ENCODE measurements at places on chromosomes 1 and 21. TPM values are rescaled to one million over a fixed set of nuclear protein-coding genes. Genes with fewer than 3 reads are reported as not detected.

SLC6A9 gene
- 45.2 TPM for total RNA-seq

TINAGL1 gene
- 3.9 TPM for total RNA-seq

FAM167B gene
- 0.64 TPM for total RNA-seq

UBE2Q1 gene
- 85.4 TPM for total RNA-seq

ZNF648 gene
- not detected for total RNA-seq

GRCh38 chr1:2447276-2448097 lies 28.6 kb upstream of the PLCH2 start:
- no peaks in the 10 kb centered on the region for H3K36me3 ChIP-seq
- H3K4me1 ChIP-seq = peaks cover 52% of the 10 kb centered on the region
- peak overlapping the region; percentile 7 for H3K27ac ChIP-seq
- DNase-seq = no peak

DNA sequence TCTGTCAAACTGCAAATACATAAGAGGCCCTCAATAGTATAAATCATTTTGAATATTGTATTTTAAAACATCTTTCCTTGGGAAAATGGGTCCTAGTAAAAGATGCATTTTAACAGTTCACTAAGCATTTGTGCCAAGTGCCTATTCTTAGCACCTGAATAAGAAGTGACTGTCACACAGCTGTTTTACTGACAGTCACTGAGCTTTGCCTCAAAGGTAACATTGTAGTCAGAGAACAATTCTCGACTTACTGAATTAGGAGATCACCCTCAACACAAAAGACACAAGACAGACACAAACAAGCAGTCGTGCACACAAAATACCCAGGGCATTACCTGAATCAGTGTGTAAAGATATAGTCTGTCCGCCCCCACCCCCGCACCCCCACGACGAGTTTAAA lies 408 bp downstream of the ESRRG start:
- no peaks in the 10 kb centered on the region for H3K4me1 ChIP-seq
- no peak for DNase-seq
- H3K36me3 ChIP-seq = no peaks in the 10 kb centered on the region
- peaks cover 8% of the 10 kb centered on the region for H3K27me3 ChIP-seq
- H3K4me3 ChIP-seq = peak overlapping the region; percentile 54

DNA sequence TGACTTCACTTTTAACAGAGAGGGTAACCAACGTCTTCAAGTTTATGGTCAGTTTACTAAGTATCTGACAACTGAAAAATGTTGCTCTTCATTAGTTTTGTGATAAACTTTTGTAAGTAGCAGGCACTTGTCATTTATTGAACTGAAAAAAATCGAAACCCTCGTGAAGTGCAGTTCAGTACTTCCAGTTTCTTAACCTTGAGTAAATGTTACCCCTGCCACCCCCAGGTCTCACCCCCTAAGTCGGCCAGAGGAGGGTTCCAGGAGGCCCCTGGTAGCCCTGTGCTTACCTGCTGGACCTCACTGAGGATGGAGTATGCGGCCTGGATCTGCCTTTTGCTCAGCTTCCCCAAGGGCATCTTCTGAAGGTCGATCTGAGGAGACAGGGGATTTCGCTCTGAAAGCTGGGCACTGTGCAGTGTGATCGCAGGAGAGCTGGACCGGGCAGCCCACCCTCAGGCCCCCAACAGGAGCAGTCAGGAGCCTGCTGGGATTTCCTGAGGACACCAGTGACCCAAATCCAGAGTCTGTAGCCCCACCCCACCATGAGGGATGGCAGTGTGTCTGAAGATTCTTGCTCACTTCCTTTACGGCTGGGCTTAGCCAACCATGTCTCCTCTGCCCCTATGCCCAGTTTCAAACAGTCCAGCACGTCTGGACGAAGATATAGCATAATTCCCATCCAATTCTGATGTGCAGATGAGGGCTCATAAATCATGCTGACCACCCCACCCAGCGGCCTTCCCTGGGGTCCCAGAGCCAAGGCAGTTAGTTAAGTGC lies 37.6 kb downstream of the PARP1 start:
- H3K4me1 ChIP-seq = peaks cover 14% of the 10 kb centered on the region
- H3K36me3 ChIP-seq = peaks cover 45% of the 10 kb centered on the region
- no peak overlapping the region for H3K4me3 ChIP-seq
- H3K27me3 ChIP-seq = no peaks in the 10 kb centered on the region
- H3K27ac ChIP-seq = no peak overlapping the region

DNA sequence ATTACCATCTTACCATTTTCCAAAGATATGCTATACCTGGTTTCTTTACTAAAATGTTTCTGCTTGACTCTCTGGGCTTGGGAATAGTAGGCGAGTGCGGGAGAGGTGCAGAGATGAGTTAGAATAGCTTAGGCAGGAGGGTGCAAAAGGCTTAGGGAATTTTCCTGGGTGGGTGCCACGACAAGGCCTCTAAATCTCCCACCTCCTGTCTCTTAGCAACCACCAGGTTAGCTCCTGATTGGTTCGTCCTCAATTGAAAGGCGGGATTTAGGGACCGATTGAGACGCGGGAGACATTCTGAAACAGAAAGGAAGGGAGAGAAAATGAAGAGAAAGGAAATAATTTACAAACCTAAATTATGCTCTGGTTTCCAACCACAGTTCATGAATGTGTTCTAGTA lies 3.1 kb downstream of the ACKR1 start:
- H3K4me1 ChIP-seq = no peaks in the 10 kb centered on the region
- no peak for DNase-seq
- H3K27ac ChIP-seq = no peak overlapping the region
- peaks cover 9% of the 10 kb centered on the region for H3K27me3 ChIP-seq
- H3K36me3 ChIP-seq = no peaks in the 10 kb centered on the region

DNA sequence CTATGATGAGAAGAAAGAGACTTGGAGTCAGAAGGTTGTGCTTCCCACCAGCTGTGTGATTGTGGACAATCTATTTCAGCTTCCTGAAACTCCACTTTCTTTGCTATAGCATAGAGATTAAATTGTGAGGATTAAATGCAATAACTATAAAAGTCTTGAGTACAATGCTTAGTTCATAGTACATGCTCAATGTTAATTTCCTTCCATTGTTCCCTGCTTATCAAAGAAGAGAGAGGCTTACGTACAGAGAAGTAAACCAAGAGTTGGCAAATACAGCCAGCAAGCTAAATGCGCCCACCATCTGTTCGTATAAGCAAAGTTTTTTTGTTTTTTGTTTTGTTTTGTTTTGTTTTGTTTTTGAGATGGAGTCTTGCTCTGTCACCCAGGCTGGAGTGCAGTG lies 317.9 kb upstream of the NFIA start:
- no peak overlapping the region for H3K4me3 ChIP-seq
- peaks cover 12% of the 10 kb centered on the region for H3K4me1 ChIP-seq
- H3K36me3 ChIP-seq = no peaks in the 10 kb centered on the region
- no peak for DNase-seq
- H3K27ac ChIP-seq = no peak overlapping the region

DNA sequence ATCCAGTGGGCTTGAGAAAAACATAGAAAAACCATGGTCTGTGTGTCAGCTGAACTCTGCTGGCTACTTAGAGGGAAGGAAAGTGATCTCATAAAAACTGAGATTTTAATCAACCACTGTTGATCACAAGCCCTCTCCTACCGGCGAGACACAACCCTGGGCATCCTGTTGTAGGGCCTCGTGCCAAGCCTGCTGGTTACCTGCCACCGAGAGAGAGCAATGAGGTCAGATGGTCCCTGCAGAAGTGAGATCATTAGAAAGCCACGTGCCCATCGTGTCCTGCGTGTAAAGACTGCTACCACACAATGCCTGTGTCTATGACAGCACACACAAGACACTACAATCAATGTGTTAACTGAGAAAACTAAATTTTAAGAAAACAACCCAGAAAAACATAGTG lies 41.7 kb upstream of the GPR153 start:
- H3K4me1 ChIP-seq = peaks cover 24% of the 10 kb centered on the region
- DNase-seq = no peak
- no peaks in the 10 kb centered on the region for H3K27me3 ChIP-seq
- H3K4me3 ChIP-seq = no peak overlapping the region
- no peak overlapping the region for H3K27ac ChIP-seq
- no peaks in the 10 kb centered on the region for H3K36me3 ChIP-seq

DNA sequence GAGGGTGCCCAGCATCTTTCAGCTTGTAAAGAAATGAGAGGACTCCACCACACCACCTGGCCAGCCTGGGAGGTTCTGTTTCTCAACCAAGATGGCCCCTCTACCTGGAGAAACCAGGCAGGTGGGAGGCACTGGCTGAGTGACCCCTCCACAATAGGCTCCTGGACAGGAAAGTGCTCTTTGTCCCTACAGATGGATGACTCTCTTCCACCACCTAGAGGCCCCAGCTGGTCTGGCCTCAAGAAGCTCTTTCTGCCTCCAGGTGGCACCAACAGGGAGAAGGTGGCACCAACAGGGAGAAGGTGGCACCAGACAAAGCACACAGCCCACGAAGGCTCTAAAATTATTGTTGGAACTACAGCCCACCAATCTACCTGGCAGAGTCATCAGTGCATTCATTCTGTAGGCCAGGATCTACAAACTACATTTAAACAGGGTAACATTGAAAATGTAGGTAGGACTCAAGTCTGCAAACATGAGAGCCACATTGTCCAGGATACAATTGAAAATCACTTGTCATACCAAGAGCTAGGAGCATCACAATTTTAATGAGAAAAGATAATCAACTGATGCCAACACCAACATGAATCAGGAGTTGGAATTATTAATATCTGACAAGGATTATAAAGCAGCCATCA lies 14.4 kb downstream of the TMPRSS3 start:
- no peaks in the 10 kb centered on the region for H3K4me1 ChIP-seq
- no peak overlapping the region for H3K27ac ChIP-seq
- H3K4me3 ChIP-seq = no peak overlapping the region
- H3K27me3 ChIP-seq = no peaks in the 10 kb centered on the region
- no peaks in the 10 kb centered on the region for H3K36me3 ChIP-seq
- peak; percentile 6 for DNase-seq

- H3K4me1 ChIP-seq = peaks cover 5% of the 10 kb centered on the region
- H3K27ac ChIP-seq = no peak overlapping the region
- no peak overlapping the region for H3K4me3 ChIP-seq
- no peaks in the 10 kb centered on the region for H3K36me3 ChIP-seq
Measured at GRCh38 chr21:37863842-37864241, 52.4 kb downstream of the KCNJ6 start.

DNA sequence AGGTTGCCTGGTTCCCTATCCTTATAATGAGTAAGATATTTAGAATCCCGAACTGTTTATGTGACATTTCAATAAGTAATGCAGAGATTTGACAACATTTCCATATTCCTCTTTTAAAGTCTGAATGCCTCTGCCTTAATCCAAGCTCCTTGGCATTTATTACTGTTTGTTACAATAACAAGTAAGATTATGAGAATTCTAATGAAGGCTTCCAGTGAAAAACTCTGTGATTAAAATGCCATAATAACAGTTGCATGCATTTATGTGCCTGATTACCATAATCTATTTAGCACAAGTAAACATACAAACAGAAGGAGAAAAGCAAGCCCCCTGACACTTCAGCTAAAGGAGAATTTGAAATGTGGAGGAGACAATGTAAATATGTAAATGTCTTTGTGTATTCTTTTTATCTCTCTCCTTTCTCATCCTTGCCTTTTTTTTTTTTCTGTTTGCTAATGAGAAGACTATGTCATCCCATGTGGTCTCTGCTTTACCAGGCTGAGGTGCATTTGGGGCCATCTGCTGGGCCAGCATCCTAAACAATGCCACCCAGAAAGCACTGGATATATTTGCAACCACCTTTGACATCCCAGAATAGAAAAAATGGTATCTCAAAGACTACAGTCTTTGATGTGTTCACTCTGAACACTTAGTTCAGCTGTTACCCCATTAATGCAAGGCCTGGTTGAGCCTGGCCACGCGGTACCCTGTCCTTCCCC lies 17.2 kb upstream of the OLIG2 start:
- H3K27me3 ChIP-seq = peaks cover 19% of the 10 kb centered on the region
- no peak overlapping the region for H3K4me3 ChIP-seq
- no peaks in the 10 kb centered on the region for H3K4me1 ChIP-seq
- DNase-seq = no peak

GRCh38 chr1:221164029-221164428 lies 284.8 kb downstream of the HLX start:
- H3K27me3 ChIP-seq = no peaks in the 10 kb centered on the region
- peaks cover under 1% of the 10 kb centered on the region for H3K4me1 ChIP-seq
- H3K4me3 ChIP-seq = no peak overlapping the region
- no peaks in the 10 kb centered on the region for H3K36me3 ChIP-seq

DNA sequence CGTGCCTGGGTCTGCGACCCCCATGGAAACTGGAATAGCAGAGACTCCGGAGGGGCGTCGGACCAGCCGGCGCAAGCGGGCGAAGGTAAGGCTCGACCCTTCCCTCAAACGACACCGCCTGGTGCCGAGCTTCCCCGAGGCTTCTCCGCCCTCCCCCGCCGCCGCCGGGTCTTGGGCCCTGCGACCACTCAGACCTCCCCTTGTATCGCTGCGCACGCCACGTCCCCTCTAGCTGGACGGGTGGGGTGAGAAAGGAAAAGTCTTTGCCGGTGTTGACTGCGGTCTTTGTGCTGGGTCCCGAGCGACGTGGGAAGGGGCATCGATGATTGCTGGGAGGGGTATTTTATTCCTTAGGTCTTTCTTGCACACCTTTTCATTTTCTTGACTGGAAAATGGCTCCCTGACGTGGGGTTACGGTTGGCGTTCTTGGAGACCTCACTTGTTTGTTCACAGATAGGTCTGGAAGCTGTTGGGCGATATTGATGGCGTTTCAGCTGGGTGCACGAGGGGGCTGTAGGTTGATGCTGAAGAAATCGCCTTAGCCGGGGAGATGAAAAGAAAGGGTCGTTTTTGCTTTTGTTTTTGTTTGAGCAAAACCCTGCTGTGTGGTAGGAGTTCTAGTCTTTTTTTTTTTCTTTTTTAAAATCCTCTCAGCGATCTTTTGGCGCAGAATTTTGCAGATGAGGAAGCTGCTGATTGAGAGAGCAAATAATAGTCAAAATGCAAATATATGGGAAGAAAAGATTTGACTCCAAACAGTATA lies 776 bp downstream of the KDM1A start:
- no peak for DNase-seq
- no peaks in the 10 kb centered on the region for H3K27me3 ChIP-seq
- no peaks in the 10 kb centered on the region for H3K4me1 ChIP-seq
- no peaks in the 10 kb centered on the region for H3K36me3 ChIP-seq
- H3K27ac ChIP-seq = peak overlapping the region; percentile 80

DNA sequence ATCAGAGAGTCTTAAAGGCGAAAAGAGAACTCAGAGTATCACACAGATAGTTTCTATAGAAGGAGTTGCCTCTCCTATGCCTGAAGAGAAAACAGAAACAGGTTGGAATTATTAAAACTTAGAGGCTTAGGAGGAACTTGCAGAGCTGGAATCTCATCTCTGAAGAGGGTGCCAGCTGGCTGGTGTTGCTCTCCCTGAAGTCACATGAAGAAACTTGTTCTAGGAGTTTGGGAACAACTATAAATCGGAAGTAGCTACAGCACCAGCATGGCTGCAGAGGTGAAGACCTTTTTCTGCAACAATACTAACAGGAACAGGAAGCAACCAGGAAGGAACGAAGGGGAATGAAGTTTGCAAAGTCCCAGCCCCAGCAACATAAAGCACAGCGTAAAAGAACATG lies 35.8 kb downstream of the FMO3 start:
- no peak overlapping the region for H3K4me3 ChIP-seq
- DNase-seq = no peak
- H3K27ac ChIP-seq = no peak overlapping the region
- peaks cover 5% of the 10 kb centered on the region for H3K4me1 ChIP-seq
- no peaks in the 10 kb centered on the region for H3K36me3 ChIP-seq

- H3K4me1 ChIP-seq = peaks cover 13% of the 10 kb centered on the region
- H3K4me3 ChIP-seq = no peak overlapping the region
- no peak for DNase-seq
- no peaks in the 10 kb centered on the region for H3K27me3 ChIP-seq
- H3K27ac ChIP-seq = no peak overlapping the region
Measured at GRCh38 chr1:205677167-205677566, 3.1 kb downstream of the SLC45A3 start.

- no peaks in the 10 kb centered on the region for H3K4me1 ChIP-seq
- H3K36me3 ChIP-seq = no peaks in the 10 kb centered on the region
- no peak overlapping the region for H3K4me3 ChIP-seq
- H3K27ac ChIP-seq = no peak overlapping the region
Measured at GRCh38 chr21:40433538-40433937, 413.4 kb downstream of the DSCAM start.
